ENCODE measurements at places on chromosomes 4 and X.

GRCh38 chr4:120842031-120842430, 80.5 kb downstream of the PRDM5 start:
- DNase-seq: peak; percentile 54

DNA sequence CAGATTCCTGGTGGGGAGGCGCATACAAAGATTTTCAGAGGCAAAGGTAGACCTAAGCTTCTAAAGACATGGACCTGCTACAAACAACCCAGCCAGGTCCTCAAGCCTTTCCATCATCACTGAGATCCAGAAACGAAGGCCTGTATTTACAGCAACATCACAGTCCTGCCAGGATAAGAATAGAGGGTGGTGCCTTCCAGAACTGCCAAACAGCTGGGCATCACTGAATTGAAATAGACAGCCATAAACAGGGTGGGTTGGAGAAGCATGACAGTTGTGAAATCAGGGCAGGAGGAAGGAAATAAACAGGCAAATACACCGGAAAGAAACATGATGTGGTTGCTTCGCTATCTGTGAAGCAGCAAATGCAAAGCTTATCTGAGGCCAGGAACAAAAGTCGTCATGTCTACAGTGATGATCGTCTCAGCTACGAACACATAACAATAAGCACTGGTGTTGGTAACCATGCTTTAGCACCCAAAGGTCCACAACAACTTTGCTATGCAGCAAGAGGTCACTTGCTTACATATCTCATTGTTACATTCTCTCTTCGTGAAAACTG, 6.7 kb upstream of the TMEM154 start:
- no peak for DNase-seq

- DNase-seq: peak; percentile 62
Observed at GRCh38 chrX:140733766-140734342, 24.3 kb downstream of the LINC00632 start.

DNA sequence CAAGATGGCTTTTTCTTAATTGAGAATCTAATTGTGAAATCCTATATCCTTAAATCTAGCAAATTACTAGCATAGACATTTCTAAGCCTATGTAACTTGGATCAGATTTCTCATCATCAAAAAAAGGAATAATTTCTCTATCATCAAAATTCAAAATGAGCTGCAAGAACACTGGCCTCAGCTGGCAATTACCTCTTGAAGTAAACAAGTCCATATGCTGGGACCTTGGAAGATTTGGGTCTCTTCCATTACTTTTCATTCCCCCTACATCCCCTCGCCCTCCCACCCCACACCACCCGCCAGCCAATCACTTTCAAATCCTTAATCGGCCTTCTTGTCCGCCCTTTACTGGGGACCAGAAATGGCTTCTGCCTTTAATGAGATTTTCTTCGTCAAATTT, 23.3 kb upstream of the MBTPS2 start:
- DNase-seq: no peak

DNA sequence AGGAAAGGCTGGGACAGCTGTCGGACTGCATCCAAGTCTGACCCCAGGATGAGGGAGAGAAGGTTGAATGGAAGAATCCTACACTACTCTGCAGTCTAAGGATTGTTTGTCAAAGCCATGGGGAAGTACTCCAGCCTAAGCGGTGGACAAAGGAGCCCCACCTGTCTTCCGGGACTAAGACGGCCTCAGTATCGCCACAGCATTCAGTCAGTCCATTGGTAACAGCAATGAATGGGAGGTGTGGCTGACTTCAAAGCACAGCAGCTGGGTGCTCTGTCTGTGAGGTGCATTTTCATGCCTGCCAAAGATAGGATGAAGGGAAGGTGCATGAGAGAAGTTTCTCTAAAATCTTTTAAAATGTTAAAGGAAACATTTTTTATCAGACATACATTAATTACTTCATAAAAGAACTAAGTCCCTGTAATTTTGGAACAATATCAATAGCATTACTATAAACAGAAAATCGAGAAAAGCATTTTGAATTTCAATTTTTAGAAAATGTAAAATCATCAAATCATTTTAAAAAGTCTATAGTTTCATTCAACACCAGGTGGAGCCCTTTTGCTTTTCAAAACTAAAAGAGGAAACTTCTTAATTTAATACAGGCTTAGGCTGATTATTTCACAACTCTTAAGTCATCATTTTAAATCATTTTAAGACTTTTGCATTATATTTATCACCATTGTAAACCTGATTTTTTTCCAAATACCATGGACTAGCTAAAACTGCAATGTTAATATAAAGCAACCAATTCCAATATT, 27.6 kb upstream of the INTU start:
- DNase-seq: peak; percentile 79
